ENCODE measurements at places on chromosomes 2 and 18.

- no peak for DNase-seq
These were observed 39.7 kb downstream of the HPCAL1 start for GRCh38 chr2:10342245-10342951.

DNA sequence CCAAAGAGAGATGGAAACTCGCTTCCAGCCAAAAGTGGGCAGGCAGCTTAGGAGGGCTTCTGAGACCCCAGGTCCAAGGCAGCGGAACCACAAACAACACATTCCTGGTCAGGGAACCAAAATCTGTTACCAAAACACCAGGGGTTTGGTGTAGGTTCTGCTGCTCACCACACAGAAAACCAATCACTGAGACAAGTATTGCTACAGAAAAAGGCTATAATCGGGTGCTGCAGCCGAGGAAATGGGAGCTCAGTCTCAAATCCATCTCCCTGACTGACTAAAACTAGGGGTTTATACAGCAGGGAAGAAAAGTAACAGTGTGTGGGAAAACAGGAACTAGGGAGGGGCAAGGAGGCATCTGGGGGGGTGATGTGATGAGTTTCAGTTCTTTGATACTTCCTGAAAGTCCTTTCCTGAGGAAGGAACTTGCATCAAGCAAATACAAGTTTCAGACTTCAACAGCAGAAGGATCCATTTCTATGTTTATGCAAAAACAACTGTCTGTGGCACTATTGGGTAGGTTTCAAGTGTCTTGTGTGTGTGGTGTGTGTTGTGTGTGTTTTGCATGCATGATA lies 108.0 kb downstream of the FAM168B start:
- no peak for DNase-seq

GRCh38 chr2:215419769-215420470 lies 15.9 kb downstream of the FN1 start:
- DNase-seq, result no peak

- no peak for DNase-seq
These were observed 46.7 kb downstream of the GLS start for GRCh38 chr2:190927301-190927700.

DNA sequence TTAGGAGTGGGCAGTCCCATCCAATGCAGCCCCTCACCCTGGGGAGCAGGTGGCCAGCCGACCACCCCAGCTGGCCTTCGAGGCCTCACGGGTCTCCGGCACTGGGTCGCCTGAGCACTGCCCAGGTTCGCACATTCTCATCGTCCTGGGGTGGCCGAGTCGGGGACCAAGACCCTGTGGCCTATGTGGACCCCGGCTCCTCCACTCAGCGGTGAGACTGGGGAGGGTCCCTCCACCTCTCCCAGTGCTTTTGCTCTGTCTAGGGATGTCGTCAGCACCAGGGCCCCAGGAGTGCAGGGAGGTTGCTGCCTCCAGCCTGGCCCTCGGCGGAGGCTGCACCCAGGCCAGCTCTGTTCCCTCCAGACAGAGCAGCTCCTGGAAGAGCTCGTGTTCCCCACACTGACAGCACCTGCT lies 89.6 kb downstream of the TPO start:
- DNase-seq, result no peak

- DNase-seq, result no peak
These were observed 536.7 kb downstream of the RIT2 start for GRCh38 chr18:42578792-42579191.

- DNase-seq, result no peak
These were observed 89.7 kb downstream of the TMEM247 start for GRCh38 chr2:46569061-46569560.

- DNase-seq, result no peak
These were observed 9.9 kb upstream of the CTLA4 start for GRCh38 chr2:203857656-203858055.

- no peak for DNase-seq
These were observed 142.7 kb downstream of the PRKCE start for GRCh38 chr2:45794134-45794617.

GRCh38 chr2:37414470-37414949 lies 70.1 kb downstream of the QPCT start:
- no peak for DNase-seq

GRCh38 chr2:210961249-210961648 lies 404.9 kb downstream of the CPS1 start:
- no peak for DNase-seq

- DNase-seq, result no peak
These were observed 67.1 kb downstream of the NXPH2 start for GRCh38 chr2:138713069-138713496.

GRCh38 chr2:118103951-118104940 lies 16.0 kb downstream of the INSIG2 start:
- DNase-seq, result no peak

Measured in activated T-helper 2 cell treated with anti-CD3 and anti-CD28 coated beads, Interferon-gamma antibody, Interleukin-2, Interleukin-4, amounts not matched to agents 10 μg/mL and 5 μg/mL and 100 μg/mL, durations not matched to agents 14 hours and 24 hours and 36 hours (primary cell).